ENCODE measurements at places on chromosomes 7 and 10.

DNA sequence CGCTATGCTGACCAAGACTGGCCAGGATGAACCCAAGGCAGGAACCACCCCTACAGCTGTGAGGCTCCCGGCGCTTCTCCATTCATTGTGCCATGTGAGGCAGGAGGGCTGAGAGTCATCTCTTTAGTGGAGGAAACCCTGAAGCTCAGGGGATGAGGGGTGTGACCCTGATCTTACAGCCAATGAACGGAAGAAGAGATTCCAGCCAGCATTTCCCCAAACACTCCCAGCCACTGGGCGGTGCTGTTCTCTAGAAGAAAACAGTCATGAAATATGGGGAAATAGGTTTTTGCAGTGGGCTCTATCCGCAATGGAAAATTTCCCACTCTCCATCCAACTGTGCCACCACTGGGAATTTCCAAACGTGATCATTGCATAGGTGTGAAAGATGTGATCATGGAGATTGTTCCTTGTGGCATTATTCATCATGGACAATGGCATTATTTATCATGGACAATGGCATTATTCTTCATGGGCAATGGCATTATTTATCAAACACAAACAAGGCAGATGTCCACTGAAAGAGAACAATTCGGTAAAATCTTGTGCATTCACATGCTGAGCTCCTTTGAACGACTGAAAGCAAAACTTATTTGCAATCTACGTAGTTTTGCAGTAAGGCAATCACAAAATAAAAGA, 14.0 kb upstream of the SLC18A2 start:
- peak; percentile 56 for DNase-seq

GRCh38 chr10:88725798-88726197, 19.7 kb downstream of the LIPK start:
- DNase-seq: no peak

DNA sequence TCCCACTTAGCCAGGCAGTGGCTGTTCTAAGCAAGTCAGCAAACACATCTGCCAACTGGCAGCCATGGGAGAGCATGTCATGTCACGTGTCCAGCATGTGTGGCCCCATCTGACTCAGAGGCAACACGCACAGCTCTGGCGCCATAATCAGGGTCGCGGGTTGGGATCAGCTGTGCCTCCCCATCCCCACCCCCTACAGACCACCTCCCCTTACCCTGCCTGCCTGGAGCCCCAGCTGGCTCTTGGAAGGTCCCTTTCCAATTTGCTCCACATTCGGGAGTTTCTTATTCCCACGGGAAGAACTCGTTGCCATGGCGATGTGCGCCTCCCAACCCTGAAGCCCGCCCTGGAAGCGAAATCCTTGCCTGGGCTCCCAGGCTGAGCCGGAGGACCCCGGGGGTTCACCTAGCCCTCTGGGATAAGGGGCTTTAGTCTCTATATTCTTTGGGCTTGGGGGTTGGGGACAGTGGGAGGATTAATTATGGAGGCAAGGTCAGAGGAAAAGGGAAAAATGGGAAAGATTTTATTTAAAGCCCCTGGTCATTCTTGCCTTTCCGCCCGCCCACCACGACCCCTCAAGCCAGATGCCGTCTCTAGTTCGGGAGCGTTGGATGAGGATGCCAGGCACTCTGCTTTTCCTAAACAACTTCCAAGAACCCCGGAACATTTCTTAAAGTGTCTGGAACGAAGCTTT, 283.7 kb downstream of the ZEB1 start:
- peak; percentile 45 for DNase-seq

DNA sequence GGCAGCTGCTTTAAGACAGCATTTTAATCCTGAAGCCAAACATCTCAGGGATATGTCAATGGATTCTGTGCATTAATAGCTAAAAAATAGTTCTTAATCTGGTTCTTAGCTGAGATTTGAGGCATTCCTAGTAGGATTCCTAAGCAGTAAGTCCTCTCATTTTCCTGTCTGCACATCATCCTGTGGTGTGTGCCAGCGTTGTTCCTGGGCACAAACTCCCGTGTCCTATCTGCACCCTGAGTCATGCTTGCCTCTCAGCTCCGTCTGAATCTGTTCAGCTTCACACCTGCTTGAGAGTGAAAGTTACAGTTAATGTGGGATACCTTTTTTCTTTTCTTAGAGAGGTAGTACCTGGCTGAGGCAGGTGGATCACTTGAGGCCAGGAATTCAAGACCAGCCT, 19.5 kb downstream of the BAG3 start:
- no peak for DNase-seq

- no peak for DNase-seq
These were observed 52.9 kb downstream of the CPXM2 start for GRCh38 chr10:123838596-123839310.

DNA sequence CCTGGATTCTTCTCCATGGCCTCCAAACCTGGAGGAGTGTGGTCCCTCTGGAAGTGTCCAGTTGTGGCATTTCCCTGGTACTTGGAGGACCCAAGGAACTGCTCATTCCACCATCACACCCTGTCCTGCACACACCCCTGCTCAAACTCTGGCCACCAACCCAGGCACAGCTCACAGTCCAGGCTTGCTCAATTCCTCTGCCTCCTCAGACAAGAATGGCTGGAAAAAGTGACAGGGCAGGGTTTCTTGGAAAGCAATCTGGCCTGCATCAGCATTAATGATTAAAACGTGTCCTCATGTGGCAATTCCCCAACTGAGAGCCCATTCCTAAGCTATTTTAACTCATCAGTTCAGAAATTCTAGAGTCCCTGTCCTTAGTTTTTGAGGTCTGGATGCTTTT, 17.2 kb upstream of the TPST1 start:
- no peak for DNase-seq
